Right renal cortex interstitium (tissue), 3 donors: ENCODE measurements at places on chromosomes 13 and 19. TPM values are rescaled to one million over a fixed set of nuclear protein-coding genes. Genes with fewer than 3 reads are reported as not detected.

DNA sequence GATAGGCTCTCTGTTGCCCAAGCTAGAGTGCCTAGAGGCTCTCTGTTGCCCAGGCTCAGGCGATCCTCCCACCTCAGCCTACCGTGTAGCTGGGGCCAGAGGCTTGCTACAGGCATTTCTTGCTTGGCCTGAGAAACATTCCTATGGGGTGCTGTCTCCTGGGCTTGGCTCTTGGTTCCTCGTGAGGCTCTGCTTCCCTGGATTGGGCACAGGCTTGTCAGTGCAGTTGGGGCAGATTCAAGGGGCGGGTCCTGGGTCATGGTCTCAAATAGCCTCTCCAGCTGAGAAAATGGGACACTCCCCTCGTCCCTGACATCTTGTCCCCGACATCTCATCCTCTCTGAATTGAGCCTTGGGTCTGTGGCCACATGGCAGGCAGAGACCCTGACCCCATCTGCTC, 4.9 kb downstream of the TSSK6 start:
- no peak for DNase-seq

- no peak for DNase-seq
Measured at GRCh38 chr13:77810878-77811277, 107.8 kb downstream of the EDNRB start.

DNA sequence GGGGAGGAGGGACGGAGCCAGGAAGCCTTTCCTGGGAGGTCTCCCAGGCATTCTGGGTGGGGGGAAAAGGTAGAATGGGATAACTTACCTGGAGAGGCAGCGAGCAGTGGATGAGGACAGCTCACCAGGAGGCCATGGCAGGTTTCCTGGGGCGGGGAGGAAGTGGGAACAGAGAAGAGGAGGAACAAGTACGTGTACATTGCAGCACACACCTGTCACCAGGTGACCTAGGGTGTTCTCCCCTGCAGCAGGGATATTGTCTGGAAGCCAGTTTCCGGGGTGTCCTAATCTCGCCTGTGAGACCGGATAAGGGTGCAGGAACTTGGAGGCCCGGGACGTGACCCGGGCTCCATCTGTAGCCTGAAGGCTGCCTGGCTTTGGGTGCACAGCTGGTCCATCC, at the start of gene FUT3:
Gene FUT3 (minus strand): TSS at position 148 of the 400 bp plus-strand sequence.
- DNase-seq, result no peak

The ZNF229 gene
- 15.7 TPM for polyA plus RNA-seq

The PRKCG gene
- polyA plus RNA-seq, result 0.47 TPM

The NMRK2 gene
- polyA plus RNA-seq, result 0.50 TPM

The NOTCH3 gene
- 90.9 TPM for polyA plus RNA-seq

The FGF14 gene
- 0.87 TPM for polyA plus RNA-seq
